Activated naive CD8-positive, alpha-beta T cell treated with anti-CD3 and anti-CD28 coated beads for 36 hours (primary cell): ENCODE measurements at places on chromosomes 1 and 21. TPM values are rescaled to one million over a fixed set of nuclear protein-coding genes. Genes with fewer than 3 reads are reported as not detected.

CR1 gene
- total RNA-seq: not detected

PRAMEF17 gene
- total RNA-seq: not detected

S100A12 gene
- total RNA-seq: not detected

FLG2 gene
- not detected for total RNA-seq

APCS gene
- not detected for total RNA-seq

ESPN gene
- 0.44 TPM for total RNA-seq

METTL18 gene
- total RNA-seq: 13.2 TPM

KRTAP20-1 gene
- not detected for total RNA-seq

ZNF695 gene
- 0.20 TPM for total RNA-seq

NGF gene
- not detected for total RNA-seq

C1QTNF12 gene
- 3.8 TPM for total RNA-seq

LMX1A gene
- total RNA-seq: not detected

RNU1-3 gene
- total RNA-seq: 961 TPM

WNT3A gene
- total RNA-seq: not detected

TENT5C gene
- 4.2 TPM for total RNA-seq

LRRC39 gene
- 0.40 TPM for total RNA-seq

KRTAP10-6 gene
- total RNA-seq: not detected

FAM131C gene
- total RNA-seq: 0.45 TPM

HRNR gene
- not detected for total RNA-seq

SLFNL1 gene
- total RNA-seq: 0.08 TPM

DIO1 gene
- not detected for total RNA-seq

PDZK1IP1 gene
- total RNA-seq: not detected

MSH4 gene
- 0.35 TPM for total RNA-seq

FMN2 gene
- total RNA-seq: not detected

PLPPR4 gene
- not detected for total RNA-seq

FMO2 gene
- total RNA-seq: not detected

OR2L2 gene
- total RNA-seq: 0.06 TPM

LRRC53 gene
- not detected for total RNA-seq
